ENCODE measurements at places on chromosomes 4 and X. TPM values are rescaled to one million over a fixed set of nuclear protein-coding genes. Genes with fewer than 3 reads are reported as not detected.
A peak's percentile ranks its signal among the peaks of the same experiment; 100 is the strongest.

DNA sequence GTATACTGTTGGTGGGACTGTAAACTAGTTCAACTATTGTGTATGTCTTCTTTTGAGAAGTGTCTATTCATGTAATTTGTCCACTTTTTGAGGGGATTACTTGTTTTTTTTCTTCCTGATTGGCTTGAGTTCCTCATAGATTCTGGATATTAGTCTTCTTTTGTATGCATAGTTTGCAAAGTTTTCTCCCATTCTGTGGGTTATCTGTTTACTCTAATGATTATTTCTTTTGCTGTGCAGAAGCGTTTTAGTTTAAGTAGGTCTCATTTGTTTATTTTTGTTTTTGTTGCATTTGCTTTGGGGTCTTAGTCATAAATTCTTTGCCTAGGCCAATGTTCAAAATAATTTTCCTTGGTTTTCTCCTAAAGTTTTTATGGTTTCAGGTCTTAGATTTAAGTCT, 26.6 kb upstream of the ANTXR2 start:
- DNase-seq = no peak

GRCh38 chr4:103429283-103429682, 231.1 kb upstream of the CENPE start:
- DNase-seq = no peak

GRCh38 chr4:107838861-107839565, 14.3 kb downstream of the SGMS2 start:
- DNase-seq = no peak

DNA sequence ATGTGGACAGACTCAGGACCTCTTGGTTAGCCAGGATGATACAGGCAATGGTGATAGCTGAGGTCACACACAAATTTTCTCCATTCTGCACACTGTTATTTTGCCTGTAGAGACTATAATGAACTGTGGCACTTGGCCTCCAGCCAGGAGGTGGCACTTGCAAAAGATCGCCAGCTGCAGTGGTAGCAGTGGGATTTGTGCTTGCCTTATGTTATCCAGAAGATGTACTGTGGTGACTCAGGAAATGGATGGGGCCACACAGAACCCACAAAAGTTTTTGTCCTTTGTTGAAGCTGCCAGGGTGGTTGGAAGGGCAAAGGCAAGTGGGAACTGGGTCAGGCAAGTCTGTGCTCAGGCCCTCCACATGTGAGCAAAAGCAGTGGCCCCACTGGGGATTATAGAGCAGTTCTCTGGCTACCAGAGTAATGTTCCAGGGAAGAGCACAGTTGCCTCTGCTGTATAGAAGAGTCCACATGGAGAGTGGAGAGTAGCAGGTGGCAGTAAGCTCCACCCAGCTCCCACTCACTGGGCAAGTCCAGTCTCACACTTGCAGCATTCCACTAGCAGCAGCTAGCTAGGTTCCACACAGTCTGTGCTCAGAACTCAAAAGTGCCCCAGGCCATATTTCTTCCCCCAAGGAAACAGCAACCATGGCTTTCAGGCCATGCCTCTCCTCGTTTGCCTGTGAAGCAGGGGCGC, 5.9 kb upstream of the C4orf17 start:
- no peak for DNase-seq

DNA sequence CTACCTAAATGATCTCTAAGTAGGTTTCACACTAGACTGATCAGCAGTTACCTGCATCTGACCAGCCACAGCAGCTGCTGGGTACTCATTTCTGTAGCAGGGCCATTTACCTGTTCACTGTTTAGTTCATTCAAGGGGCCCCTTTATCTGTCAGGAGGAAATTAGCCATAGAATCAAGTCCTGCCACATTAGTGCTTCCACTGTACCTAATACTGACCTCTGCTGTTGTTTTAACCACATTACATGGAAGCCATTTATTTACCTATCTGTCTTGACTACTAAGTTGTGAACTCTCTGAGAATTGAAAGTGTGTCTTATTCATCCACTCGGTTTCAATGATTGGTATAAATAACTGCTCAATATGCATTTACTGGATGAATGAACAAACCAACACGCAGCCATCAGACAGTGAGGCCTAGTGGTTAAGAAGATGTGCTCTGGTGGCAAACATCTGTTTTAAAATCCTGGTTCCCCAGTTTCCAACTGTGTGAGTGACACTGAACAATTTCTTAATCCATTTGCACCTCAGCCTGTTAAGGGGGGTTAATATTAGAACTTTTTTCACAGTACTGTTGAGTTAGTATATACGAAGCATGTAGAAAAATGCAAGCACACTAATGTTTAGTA, 30.0 kb upstream of the ANXA5 start:
- DNase-seq = no peak

GRCh38 chr4:20109391-20109790, 142.3 kb upstream of the SLIT2 start:
- DNase-seq = no peak

DNA sequence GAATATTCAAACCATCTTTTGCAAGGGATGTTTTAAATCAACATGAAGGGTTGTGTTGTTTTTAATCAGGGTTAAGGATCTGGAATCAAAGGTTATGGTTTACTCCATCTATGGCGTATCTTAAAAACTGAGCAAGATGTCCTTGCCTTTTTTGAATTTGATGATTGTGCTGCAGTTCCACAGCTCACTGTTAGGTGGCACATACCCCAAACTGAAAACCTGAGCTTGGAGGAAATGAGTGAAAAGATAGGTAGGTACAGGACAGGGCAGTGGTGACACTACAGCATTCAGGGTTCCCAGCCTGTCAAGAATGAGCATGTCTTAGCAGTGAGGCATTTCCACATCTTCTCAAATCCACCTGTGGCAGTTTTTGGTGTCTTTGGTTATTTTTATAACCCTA, 13.1 kb upstream of the EOLA1 start:
- peak; percentile 26 for DNase-seq

- no peak for DNase-seq
These were observed 679.7 kb downstream of the TECRL start for GRCh38 chr4:63729519-63729918.

DNA sequence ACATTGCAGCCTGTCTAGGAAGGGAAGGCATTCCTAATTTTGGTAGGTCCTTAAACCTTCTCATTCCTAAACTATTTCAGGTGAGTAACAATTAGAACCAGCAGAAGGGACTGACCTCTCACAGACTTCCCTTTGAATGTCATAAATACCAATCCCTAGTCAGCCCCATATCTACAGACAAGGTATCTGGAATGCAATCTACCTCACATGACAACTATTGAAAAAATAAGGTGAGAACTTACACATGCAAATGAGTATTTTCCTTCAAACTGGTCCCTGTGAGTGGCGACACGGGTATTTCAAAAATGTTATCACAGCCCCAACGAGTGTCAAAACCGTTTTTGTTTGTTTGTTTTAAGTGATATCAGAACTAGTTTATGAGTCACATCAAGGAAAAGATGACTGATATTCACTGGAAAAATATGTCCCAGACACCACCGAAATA, 102.4 kb upstream of the VCX2 start:
- DNase-seq = no peak

DNA sequence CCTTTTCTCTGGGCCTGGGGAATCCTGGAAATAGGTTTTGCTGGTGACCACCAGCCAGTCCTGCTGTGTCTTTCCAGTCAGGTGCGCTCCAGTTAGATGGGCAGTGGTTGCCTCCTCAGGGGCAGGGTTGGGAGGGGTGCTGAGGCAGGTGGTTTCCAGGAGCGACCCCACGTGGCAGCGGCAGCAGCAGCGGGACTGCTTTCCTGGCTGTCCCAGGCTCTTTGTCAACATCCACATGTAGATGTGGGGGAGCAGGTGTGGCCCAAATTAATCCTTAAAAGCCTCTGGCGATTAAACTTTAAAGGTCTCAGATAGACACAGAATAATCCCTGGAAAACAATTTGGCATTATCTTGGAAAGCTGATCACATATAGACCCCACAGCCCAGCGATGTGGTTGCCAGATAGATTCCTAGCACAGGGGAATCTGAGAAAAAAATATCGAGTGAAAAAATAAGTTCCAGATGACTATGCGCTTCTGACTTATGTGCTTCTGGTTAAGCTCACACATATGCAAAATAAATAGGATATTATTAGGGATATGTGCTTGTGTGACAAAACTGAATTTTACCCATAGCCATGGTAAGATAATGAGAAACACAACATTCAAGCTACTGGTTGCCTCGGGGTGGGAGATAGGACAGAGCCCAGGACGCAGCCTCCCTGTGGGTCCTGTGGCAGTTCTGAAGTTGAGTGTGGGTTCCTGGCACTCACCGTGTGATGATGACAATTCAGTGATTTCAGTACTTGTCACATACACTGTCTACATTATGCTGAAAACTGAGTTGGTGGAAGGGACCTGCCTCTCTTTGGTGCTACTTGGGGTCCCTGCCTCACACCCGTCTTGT, 336.4 kb downstream of the ARHGAP10 start:
- no peak for DNase-seq

DNA sequence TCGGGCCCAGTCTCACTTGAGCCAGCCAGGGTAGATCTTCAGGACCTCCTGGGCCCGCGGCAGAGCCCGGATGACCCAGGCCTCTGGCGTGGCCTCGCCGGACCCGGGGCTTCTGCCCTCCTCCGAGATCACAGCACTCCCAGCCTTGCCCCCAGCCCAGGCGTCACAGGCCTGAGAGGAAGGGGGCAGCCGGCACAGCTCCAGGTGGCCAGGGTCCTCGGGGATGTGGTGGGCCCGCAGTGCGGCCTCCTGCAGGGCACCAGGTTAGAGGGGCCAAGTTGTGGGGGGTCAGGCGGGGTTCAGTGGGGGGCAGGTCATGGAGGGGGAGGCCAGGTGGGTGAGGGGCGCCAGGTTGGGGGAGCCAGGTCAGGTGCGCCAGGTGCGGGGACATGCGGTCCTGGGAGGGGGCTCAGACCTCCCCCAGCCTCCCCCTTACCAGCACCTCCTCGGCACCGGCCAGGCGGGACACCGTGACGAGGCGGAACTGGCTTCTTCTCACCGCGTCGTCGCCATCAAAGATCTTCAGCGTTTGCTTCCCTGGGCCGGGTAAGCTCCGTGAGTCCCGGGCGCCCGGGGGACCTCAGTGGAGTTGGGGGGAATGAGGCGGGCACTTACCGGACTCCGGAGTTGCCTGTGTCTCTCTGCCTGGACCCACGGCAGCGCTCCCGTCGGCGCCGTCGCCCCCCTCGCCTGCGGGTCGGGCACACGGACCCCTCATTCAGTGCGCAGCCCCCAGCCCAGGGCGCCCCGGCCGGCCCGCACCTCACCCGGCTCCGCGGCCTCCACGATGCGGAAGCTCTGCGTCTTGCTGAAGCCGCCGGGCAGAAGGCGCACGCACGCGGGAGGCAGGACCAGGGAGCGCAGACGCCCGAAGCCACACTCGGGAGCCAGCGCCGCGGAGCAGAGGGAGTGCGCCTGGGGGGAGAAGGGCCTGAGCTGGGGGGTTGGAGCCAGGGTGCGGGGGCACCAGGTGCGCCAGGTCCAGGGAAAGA, 6.0 kb downstream of the DGKQ start:
- DNase-seq = no peak

DNA sequence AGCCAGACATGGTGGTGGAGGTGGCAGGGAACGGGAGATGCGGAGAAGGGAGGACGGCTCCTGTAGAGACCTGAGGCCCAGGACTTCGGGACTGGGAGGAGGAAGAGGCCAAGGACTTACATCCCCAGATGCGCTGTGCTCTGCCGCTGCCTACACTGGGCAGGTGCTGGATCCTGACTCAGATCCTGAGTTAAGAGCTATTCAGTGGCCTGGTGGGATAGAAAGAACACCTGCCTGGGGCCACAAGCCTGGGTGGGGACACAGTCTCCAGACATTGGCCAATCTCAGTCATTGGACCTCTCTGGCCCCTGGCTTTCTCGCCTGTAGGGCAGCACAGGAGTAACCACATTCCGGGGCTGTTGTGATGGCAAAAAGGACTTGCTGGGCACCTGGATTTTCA, 10.9 kb upstream of the MSX1 start:
- no peak for DNase-seq

GRCh38 chr4:181909368-181909767, 333.8 kb upstream of the TENM3 start:
- DNase-seq = no peak

DNA sequence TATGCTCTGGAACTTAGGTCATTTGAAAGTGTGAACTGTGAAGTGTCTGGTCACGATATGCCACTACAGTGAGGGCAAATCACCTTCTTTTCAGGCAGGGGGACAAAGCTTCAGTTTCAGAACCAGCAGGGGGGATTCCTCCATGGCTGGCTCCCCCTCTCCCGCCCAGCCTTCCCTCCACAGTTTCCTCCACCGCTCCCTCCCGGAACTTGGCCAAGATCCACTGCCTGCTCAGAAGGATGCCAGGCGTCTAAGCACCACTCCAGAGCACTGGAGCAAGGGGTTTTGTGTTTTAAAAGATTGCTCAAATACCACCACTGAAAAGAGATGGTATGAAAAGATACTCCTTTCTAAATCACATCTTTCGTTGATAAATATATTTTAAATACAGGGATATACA, 126.9 kb downstream of the ELOVL6 start:
- DNase-seq = no peak

DNA sequence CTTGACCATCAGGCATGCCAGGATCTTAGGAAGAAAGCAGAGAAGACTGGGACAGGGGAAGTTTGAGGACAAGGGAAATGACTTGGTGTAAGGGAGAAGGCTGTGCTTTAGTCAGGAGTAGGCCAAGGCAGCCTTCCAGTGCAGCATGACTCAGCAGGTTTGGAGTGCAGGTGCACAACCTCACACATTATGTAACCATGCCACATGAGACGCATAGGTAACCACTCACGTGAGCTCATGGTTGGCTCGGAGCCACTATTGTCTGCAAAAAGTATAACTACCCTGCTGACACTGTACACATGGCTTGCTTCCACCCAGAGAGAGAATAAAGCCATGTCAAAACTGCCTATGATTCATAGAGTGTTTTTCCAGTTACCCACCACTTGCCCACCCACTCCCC, 715.9 kb downstream of the SMARCA1 start:
- no peak for DNase-seq

- DNase-seq = no peak
These were observed 133.1 kb downstream of the AFAP1 start for GRCh38 chr4:7806338-7807090.

- DNase-seq = no peak
These were observed 83.8 kb upstream of the RPL34 start for GRCh38 chr4:108536577-108536976.

GRCh38 chr4:82230306-82230705, 143.5 kb downstream of the HNRNPD start:
- no peak for DNase-seq

DNA sequence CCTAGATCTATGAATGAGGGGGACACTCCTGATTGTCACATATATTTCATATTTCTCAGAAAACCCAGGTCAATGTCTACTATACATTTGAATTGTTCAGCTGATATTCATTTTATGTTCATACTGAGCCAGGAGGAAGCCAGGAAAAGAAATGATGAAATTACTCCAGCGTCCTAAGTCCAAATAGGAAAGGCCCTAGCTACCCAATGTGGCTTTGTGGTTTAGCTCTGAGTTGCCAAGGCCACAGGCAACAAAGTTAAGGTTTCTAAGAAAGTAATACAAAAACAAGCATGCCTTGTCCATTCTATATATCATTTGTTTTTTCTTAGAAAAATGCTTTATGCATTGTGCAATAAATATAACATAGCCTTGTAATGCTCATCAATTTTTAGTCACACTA, 4.5 kb upstream of the CSN2 start:
- DNase-seq = no peak

- no peak for DNase-seq
These were observed 8.7 kb downstream of the GUCY2F start for GRCh38 chrX:109472939-109473735.

The AFP gene
- not detected for total RNA-seq

The MAOB gene
- 10.3 TPM for total RNA-seq

The SLITRK4 gene
- not detected for total RNA-seq

The XKRX gene
- total RNA-seq = 0.23 TPM

The GPC4 gene
- not detected for total RNA-seq

The LNX1 gene
- total RNA-seq = not detected

The BCAP31 gene
- 154 TPM for total RNA-seq

The PTPN13 gene
- total RNA-seq = 0.25 TPM

Data from activated T-helper 2 cell treated with anti-CD3 and anti-CD28 coated beads, Interferon-gamma antibody, Interleukin-2, Interleukin-4, amounts not matched to agents 10 μg/mL and 5 μg/mL and 100 μg/mL, durations not matched to agents 14 hours and 24 hours and 36 hours (primary cell).